ENCODE measurements at places on chromosomes 4 and X.

DNA sequence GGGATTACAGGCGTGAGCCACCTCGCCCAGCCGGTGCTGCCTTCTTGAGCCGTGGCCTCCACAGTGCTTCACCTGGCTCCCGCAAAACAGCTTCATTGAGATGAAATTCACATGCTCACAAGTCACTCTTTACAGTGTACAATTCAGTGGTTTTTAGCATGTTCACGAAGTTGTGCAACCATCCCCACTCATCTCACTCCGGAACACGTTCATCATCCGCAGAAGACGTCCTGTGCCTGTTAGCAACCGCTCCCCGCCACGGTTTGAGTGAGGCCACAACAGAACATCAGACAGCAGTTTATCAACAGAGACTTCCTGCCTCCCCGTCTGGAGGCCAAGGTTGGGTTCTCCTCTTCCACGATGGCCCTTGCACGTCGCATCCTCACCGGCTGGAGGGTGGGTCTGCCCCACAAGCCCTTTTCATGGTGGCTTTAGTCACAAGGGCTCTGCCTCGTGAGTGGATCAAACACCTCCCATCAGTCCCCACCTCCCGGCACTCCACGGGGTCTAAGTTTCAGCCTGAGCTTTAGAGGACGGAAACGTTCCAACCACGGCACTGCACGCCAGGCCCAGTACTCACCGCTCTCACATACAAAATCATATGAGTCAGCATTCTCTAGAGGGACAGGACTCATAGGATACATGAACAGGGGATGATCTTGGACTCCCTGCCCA, 29.6 kb upstream of the SPON2 start:
- peak; percentile 91 for DNase-seq

DNA sequence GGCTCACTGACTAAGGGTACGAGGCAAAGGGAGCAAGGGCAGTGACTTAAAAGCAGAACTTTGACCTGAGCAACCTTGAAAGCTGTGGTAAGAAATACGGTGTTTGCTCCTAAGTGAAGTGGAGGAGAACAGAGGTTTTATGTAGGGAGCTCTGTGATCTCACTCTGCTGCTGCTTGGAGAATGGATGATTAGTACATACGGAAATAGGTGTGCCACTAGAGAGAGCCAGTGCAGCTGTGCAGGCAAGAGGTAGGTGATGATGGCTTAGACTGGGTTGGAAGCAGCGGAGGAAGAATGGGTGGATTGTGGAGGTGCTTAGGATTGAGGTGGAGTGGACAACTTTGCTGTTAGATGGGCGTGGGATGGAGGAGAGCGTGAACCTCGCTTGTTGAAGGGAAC, 85.0 kb downstream of the FAM193A start:
- DNase-seq: no peak

GRCh38 chrX:108420481-108420880, 17.7 kb downstream of the COL4A6 start:
- no peak for DNase-seq

DNA sequence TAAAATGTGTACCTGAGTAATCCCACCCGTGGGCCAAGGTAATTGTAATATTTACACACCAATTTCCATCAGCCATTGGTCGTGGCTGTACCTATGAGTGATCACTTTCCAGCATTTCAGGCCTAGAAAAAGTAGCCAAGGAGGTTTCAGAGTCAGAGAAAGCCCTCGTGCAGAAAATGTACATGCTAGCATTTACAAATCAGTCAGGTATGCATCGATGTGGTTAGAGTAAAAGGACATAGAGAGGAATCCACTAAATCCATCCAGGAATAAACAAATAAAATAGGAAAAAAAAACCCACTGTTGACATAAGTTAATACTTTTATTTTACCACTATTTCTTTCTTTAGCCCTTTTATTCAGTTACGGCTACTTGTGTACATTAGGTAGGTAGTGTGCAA, 256.8 kb downstream of the TRIML1 start:
- DNase-seq: no peak

DNA sequence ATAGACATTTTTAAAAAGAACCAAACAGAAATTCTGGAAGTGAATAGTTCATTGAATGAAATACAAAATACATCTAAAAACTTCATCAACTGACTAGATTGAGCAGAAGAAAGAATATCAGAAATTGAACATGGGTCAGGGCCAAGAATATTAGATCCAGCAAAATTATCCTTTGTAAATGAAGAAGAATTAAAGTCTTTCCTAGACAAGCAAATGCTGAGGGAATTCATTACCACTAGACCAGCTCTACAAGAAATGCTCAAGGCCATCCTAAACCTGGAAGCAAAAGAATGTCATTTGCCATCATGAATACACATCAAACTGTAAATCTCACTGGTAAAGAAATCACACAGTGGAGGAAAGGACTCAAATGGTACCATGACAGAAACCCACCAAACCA, 72.7 kb upstream of the RPL34 start:
- no peak for DNase-seq

All from cardiac fibroblast (primary cell).